ENCODE measurements at places on chromosomes 2 and 18.

- DNase-seq, result no peak
Observed at GRCh38 chr2:167345559-167345958, 457.3 kb downstream of the XIRP2 start.

GRCh38 chr2:107383691-107384090 lies 443.0 kb upstream of the RGPD4 start:
- no peak for DNase-seq

- no peak for DNase-seq
Observed at GRCh38 chr2:178479275-178479616, 846 bp upstream of the FKBP7 start.

DNA sequence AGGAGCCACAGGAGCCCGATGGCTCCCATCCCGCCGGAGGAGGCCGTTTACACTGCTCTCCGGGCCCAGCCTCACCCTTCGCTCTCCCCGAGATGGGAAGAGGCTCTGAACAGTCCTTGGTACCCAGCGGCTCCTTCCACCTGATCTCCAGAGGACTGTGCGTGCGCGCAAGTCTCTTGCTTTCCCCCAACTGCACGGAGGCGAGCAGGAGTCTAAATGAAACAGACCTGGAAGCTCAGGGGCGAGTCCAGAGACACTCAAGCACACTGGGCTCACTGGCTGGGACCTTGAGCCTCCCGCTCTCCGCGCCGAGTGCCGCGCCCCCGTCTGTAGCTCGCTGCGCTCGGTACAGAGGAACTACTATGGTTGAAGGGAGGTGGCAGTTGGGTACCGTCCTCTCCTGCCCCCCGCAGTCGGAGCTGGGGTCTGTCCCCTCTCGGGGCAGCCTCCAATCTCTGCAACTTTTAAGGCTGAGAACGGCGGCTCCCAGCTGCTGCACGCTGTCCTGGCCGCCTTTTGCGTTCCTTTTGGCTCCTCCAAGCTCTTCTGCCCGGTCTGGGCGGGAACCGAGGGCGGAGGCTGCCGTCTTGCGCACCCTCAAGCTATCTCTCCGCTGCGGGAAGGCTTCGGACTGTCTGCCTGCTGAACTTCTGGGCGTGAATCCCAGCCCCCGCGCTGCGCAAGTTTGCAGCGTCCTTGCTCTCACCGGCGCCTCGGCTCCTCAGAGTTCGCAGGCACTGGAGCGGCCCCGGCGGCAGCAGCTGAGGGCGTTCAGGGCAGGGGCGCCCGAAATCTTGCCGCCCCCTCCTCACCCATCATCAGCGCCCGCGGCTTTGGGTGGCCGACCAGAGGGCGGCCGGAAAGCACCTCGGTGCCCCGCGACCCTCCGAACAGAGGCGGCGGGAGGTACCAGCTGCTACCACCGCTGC lies 491 bp downstream of the ALK start:
- DNase-seq, result no peak

DNA sequence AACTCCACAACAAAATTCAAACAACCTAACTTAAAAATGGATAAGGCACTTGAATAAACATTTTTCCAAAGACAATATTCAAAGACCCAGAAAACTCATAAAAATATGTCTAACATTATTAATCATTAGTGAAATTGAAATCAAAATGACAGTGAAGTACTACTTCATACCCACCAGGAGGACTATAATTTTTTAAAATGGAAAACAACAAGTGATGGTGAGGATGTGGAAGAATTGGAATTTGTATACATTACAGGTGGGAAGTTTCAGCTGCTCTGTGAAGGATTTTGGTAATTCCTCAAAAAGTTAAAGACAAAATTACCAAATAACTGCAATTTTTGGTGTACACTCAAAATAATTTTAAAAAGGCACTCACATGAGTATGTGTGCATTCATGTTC lies 920.0 kb downstream of the TDRD15 start:
- DNase-seq, result no peak

- no peak for DNase-seq
Observed at GRCh38 chr18:11369556-11369955, 220.2 kb upstream of the PIEZO2 start.

DNA sequence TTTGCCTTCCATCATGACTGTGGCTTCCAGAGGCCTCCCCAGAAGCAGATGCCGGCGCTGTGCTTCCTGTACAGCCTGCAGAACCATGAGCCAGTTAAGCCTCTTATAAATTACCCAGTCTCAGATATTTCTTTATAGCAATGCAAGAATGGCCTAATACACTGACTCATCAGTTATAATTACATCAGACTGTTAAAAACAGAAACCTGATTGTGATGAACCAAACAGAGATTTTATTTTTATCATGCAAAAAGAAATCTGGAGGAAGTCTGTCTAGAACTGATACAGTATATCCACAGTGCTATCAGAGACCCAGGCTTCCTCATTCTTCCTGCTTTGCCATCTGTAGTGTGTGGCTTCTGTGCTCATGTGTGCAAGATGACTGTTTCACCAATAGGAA lies 93.4 kb upstream of the MEX3C start:
- no peak for DNase-seq

DNA sequence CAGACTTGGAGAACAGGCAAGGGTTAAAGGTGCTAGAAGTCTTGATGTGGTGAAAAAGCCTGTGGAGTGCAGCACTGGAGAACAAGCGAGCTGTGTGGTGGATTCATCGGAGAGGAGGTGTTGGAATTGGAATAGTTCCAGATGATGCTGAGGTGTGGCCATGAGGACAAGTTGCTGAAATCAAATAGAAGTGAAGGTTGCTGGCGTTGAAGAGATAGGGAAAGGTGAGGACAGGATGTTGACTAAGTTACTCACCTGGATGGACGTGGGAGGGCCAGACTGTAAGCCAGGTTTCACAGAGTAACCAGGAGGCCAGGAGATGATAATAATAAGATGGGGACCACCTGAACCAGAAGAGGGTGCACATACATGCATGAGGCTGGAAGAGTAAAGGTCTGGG lies 173.4 kb downstream of the DIS3L2 start:
- no peak for DNase-seq

- DNase-seq, result no peak
Observed at GRCh38 chr2:180733330-180733729, 247.1 kb upstream of the UBE2E3 start.

- DNase-seq, result no peak
Observed at GRCh38 chr2:64980183-64980582, 9.0 kb upstream of the SLC1A4 start.

DNA sequence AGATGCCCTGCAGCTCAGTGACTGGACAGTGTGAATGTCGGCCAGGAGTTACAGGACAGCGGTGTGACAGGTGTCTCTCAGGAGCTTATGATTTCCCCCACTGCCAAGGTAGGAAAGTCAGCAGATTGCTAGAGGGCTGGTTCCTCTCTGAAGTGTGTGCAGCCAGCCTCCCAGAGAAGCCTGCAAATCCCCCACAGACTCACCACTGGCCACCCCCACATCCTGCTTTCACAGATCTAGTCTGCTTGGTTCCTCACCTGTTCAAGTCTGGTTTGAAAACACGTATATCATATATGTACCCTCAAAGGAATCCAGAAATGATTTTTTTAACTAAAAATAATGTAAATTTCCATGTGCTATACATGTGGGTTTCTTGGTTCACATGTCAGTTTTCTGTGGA lies 121.1 kb downstream of the LAMA3 start:
- DNase-seq, result no peak

DNA sequence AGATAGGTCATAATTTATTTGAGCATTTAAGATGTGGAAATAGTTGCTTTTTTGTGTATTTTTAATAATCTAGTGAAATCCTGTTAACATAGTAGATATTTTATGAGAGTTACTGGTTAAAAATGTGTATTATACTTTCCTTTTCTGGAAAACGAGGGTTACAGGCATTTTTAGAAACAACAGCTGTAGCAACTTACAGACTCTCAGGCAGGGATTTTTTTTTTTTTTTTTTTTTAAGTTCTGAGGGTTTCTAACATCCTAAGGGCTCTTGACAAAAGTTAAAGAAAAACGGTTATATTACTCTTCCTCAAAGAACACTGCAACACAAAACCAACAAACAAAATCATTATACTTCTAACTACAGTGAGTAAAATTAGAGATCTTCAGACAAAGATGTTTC lies 205.9 kb downstream of the ACKR3 start:
- DNase-seq, result no peak

DNA sequence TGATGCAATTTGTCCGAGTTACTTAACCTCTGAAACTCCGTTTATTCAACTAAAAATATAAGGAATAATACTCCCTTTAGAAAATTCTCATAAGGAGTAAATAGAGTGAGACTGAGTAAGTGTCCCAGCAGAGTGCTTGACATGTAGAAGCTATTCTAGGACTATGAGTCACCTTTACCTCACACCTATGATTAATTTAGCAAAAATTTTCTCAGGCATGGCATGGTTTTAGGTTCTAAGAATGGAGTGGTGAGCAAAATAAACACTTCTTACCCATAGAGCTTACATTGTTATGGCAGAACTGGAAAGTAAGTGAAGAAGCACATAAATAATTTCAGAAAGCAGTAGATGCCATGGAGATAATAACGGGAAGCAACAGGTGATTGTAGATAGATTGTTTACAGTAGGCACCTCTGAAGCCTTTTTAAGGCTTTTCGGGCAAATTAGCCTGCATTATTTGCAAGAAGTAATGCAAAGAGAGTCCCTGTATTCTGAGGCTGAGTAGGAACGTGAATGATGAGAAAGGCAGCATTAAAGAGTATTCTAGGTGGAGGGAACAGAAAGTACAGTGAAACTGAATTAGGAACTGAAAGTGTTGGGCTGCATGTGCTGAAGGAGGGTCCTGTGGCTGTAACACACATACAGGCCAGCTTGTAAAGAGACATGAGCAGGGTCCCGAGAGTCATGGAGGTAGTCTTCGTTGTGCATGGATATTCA lies 209.2 kb downstream of the ZNF407 start:
- DNase-seq, result no peak

GRCh38 chr2:148039783-148040182 lies 18.9 kb downstream of the MBD5 start:
- DNase-seq, result no peak

DNA sequence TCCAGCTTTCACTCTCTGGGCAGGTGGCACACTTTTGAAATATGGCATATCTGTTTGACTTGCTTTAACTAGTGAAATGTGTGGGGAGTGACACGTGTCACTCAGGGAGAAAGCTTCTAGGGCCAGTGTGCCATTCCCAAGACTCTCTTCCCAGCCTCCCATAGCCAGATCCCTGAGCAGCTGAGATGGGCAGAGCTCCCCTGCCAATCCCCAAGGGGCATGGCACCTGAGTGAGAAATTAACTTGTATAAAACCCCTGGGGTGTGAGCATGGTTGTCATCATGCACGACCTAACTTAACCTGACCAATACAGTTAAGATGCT lies 39.0 kb upstream of the MARCO start:
- no peak for DNase-seq

DNA sequence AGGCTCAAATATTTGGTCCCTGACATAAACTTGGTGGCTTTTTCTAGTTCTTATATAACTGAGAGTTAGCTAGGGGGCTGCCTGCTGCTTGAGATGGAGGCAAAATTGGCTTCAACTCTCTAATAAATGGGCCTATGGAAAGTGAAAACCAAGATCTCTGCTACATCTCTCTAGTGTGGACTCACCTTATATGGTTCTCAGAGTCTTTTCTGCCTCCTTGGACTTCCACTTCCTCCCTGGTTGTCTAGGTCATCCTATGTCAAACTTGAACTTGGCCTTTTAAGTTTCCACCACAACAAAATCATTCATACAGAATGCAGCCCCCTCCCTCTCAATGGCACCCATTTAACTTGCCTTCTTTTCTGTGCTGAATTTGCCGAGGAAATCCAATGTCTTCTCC lies 23.9 kb upstream of the ARHGAP25 start:
- DNase-seq, result no peak

DNA sequence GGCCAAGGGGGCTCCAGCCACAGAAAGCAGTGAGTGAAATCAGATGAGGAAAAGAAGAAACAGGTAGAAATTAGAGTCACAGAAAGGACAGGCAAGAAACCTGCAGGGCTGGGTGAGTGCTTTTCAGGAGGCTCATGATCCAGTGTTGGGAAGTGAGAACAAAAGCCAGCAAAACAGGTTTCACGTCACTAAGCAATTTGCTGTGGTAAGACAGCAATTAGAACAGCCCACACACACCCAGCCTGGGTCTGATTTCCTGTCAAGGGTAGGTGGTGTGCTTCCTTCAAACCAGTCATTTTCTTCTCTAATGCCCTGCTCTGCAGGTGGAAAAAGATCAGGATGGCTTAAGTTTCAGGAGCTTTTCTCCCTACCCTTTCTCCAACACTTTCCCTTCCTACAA lies 52.9 kb upstream of the XDH start:
- no peak for DNase-seq

DNA sequence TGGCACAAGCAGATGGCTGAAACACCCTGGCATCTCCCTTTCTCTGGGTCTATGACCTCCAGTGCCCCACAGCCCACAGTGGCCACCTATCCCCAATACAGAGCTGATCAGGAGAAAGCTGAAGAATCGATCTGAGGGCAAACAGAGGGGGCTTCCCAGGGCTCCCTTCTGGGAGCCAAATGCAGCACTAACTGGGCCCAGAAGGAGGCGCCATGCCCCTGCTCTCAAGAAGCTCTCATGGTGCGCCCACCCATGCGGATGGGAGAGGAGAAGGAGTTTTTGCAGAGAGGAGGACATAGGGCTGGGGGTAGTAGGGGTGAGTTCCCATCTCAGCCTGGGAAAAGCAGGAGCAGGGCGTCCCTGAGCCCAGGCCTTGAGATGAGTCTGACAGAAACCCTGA lies 787.3 kb upstream of the RAB6C start:
- no peak for DNase-seq

DNA sequence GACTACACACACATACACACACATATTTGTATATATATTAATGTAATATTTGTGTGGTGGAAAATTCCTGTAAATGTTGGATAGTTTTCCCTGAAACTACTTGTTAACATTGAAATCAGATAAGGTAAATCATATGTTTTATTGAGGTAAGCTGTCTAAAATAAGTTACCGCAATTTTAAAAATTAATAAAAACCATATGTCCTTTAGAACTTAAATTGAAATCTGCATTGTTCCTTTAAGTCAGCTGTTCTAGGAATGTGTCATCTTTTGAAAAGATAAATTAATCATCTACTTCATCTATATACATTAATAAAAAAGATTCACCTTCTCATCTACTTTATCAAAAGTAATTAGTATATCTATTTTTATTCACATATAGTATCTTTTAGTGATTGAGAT lies 102.0 kb downstream of the CSRNP3 start:
- no peak for DNase-seq

DNA sequence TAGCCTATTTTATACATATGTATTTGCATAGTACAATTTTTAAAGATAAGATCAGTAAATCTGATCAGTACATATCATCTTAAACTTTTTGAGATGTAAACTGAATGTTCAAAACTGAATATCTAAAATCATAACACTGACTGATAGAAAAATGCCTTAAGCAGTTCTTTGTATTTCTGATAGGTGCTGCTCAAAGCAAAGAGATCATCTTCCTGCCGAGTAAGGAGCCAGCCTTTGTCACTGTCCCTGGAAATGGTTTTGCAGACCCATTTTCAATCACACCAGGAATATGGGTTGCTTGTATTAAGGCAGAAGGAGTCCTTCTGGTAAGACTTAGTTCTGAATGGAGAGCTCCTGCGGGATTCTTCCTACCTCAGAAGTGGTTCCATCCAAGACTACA lies 135.0 kb downstream of the LAMA3 start:
- no peak for DNase-seq
